Omental fat pad (tissue), 4 donors: ENCODE measurements at places on chromosomes 7 and 10. TPM values are rescaled to one million over a fixed set of nuclear protein-coding genes. Genes with fewer than 3 reads are reported as not detected.
A peak's percentile ranks its signal among the peaks of the same experiment; 100 is the strongest.

DNA sequence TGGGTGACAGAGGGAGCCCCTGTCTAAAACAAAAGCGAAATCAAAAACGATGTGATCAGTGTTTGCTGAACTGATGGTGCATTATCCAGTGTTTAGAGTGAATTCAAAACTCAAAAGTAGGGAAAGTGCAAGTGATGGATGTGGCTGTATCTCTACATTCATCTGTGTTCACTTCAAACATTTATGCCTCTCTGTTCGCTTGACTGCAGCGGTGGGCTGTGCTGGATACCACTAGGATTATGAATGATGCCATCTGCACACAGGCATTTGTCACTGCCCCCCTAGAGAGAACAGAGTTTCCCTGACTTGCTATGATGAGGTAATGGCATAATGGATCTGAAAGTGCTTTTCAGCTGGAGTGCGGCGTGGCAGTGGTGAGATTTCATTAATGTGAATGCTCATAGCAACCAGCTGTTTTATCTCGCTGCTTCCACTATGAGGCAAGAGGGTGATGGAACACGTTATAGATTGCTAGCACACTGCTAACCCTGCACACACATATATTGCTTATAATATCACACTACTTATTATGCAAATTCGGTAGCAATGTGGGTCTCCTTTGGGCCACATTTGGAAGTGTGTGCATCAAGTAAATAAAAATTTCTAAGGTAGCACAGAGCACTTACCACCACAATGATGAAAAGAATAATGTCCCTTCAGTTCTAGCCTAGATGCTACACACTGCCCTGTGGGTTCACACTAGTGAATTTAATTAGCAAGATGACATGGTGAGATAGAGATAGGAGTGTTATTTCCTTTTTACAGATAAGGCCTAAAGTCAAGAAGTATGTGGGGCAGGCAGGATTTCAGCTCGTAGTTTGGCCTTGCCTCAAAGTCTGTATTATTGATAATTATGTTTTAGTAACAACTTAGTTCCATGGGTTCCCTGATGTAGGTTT is 164.7 kb downstream of the CAMK1D start:
- DNase-seq = no peak

- no peak for DNase-seq
Observed at GRCh38 chr10:6416892-6417512, 163.1 kb downstream of the PRKCQ start.

DNA sequence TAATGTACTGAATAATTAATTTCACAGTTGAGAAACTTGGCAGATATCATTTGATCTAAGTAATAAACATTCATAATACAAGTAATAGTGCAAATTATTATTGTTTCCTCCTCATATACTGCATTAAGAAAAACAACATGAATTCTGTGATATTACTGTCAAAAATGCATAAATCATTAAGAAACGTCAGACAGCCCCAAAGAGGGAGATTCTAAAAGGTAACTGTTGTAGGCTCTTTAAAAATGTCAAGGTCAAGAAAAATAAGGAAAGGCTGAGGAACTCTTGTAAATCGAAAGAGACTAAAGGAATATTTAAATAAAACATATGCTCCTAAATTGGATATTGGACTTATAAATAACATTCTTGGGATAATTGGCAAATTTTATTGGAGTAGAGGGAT is 67.9 kb downstream of the CABCOCO1 start:
- DNase-seq = no peak

DNA sequence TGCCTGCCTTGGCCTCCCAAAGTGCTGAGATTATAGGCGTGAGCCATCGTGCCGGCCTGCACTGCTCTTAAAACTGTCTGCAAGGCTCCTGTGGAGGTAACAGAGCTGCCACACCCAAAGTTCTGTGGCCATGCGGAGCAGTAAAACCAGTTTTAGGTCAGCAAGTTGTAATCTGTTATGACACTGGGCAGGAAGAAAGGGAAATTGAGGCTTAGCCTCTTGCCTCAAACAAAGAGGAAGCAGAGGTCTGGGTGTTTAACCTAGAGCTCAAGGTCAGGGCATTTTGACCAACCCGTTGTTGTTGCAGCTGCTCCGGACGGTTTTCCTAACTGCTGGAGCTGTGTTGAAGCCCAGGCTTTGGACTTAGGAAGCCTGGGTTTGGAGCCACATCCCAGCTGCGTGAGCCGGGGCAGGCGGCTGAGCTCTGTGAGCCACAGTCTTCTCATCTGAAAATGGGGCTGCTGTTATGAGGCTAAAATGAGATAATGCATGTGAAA is 7.4 kb upstream of the RRP12 start:
- no peak for DNase-seq

Gene CAV2
- 204 TPM for total RNA-seq

DNA sequence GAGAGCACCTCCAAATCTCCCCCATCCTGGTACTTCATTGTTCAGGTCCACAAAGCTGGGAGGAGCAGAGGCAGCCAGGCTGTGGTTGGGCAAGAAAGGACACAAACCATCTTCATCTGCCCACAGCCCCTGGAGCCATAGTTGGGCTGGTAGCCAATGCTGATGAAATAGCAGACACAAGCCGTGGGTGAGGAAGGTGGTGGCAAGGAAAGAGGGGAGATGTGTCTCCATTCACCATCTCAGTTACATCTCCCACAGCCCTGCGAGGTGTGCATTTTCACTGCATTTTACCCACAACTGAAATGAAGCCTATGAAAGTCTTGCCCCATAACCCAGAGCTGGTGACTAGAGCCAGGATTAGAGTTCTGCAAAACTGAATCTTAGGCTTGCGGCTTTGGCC is 35.0 kb downstream of the PIK3AP1 start:
- no peak for DNase-seq

GRCh38 chr10:115023715-115024114 is 69.5 kb upstream of the ATRNL1 start:
- no peak for DNase-seq

DNA sequence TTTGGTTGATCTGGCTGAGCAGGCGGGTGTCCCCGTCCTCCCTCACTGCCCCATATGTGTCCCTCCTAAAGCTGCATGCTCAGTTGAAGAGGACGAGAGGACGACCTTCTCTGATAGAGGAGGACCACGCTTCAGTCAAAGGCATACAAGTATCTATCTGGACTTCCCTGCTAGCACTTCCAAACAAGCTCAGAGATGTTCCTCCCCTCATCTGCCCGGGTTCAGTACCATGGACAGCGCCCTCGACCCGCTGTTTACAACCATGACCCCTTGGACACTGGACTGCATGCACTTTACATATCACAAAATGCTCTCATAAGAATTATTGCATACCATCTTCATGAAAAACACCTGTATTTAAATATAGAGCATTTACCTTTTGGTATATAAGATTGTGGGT is 26.9 kb upstream of the TRIM56 start:
- peak; percentile 64 for DNase-seq

DNA sequence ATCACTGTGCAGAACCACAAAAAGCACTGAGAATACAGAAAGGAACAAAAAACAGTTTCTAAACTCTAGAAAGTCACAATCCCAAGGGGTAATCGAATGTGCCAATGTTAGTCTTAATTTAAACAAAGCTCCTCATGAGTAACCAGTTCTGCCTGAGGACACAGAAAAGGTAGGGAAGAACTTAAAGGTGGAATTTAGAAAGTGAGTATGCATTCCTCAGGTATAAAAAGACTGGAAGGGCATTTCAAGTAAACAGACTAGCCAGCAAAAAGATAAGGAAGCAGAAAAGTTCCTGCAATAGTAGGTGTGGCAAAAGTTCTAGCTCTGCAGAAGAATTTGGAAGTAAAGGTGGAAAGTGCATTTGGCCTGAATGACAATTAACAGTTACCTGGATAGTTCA is 84.6 kb upstream of the DLX6 start:
- DNase-seq = no peak

- no peak for DNase-seq
Observed at GRCh38 chr10:126259760-126260479, 128.4 kb downstream of the ADAM12 start.

- DNase-seq = no peak
Observed at GRCh38 chr7:142883145-142883544, 2.4 kb downstream of the TRPV6 start.

DNA sequence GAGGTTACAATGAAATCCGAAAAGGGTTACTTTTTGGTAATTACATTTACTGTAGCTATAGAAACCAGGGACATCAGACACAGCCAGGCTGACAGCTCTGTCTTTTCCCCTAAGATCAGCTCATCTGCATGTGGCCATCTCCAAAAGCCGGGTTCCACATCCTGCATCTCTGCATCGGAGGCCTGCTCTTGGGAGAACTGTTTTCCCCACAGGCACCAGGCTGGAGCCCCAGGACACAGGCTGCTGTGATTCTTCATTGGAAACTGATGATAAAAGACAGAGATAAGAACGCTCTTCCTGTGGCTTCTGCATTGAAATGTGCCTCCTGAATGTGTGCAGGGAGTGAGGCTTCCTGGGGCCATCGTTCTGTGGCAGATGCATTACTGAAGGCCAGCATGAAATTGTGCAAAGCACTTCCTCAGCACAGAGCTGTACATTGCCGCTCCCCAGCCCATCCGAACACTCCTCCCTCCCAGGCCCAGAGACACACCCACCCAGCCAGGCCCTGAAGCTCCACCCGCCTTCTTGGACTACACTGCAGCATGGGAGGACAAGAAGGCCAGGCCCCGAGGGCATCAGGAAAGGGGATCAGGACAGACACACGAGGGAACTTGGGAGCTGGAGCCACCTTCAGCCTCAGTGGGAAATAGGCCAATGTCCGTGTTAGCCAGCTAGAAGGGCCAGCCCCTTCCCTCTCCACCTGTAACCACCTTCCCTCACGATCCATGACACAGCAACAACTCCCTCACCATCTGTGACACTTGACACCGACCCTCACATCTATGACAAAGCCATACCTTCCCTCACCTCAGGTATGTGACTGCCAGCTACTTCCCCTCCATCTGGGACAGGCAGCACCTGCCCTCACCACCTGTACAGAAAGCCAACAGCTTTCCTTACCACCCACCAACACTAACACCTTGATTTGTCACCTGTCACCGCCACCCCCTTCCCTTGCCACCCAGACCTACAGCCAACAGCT is 113.2 kb downstream of the GRID1 start:
- DNase-seq = no peak

DNA sequence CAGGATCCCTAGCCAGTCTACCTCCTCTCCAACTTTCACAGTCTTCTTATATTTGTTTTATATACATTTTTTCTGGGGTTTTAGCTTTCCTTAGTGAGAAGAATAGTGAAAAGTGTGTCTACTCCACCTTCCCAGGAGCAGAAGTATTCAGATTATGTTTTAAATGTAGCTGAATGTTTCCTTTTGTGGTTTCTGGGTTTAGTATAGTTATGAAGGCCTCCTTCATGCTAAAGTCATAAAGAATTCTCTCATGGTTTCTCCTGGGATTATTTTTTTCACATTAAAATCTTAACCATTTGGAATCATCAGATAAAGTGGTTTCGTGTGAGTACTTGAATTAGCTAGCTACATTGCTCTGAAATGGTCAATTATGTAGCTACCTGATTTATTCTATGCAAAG is 50.9 kb downstream of the ANKMY2 start:
- no peak for DNase-seq

DNA sequence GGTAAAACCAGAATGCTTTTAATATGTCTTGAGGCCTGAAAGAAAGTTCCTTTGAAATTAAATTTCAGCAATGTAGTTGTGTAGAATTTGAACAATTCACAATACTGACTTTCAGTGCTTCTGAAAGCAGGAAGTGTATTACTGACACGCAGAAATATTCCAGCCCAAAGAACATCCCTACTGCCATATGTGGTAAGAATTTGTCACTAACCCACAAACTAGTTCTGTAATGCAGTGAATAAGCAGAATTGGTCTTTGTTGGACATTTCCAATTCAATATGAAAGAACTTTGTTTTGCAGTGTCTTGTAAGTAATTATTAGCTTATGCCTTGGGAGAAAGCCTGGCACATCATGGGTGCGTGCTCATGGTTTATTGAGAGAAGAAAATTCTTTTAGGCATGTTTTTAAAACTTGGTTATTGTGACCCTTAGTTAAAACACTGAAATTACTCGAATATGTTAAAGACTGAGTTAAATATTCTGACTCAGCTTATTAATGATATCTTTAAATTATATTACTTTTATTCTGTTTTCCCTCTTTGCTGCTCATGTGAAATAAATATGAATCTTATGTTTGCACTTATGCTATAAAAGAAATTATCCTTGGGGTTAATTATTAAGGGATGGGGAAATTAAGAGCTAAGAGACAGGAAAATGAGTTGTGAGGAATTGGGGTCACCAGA is 33.4 kb downstream of the PTPN12 start:
- no peak for DNase-seq

DNA sequence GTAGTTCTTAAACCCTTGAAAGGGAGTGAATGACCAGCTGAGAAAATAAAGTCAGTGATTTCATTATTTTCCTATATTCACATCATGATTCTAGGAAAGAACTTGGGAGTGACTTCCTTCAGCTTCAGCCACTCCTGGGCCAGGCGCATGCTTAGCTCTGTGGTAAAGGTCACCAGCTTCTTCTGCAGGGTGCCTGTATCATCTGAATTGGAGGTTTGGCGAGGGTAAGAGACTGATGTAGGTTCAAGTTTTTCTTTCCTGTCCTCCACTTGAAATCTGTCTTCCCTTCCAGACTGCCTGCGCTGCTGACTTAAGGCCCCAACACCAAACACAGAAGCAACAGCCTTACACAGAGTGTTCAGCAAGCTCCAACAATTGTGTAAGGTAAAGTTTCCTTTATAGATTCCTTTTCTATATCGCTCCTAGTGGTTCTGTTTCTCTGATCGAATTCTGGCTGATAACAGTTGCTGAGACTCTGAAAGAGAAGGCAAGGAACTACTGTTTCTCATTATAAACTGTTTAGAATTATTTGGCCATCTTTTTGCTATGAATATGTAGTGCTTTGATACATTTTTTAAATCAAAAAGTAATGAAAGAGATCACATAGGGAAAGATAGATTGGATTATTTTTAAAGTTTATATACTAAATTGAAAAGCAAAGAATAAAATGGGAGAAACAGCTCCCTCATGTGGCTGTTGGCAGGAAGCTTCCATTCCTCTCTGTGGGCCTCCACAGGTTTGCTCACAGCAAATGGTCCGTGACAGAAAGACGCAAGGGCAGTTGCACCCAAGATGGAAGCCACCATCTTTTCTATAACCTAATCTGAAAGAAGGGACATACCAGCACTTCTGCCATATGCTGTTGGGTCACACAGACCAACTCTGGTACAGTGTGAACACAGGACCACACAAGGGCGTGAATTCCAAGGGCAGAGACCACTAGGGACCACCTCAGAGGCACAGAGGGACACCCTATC is 14.0 kb downstream of the GATAD1 start:
- no peak for DNase-seq

DNA sequence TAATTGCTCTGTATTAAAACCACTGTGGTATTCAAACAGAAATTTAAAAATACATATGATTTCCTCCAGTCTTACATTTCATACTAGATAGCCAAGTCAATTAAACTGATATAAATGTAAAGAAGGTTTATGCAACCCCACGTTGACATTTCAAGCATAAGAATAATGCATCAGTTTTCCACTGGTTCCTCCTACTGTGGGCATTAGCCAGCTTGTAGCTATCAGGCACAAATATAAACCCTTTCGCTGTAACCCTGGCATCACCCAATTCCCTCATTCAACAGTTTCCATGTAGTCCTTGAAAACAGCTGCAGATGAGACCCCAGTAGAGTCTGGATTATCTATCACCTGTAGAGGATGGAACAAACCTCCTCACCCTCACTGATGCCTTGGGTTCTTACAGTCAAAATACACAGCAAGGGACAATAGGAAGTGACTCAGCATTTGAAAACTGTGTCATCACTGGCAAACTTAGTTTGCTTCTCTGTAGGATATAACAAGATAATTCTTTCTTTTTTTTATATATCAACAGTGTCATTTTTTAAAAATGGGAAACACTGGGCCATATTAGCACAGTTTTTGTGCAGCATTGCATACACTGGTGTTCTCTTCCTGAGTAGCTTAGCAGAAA is 113.0 kb downstream of the PDE1C start:
- no peak for DNase-seq

GRCh38 chr7:101532400-101533102 is 96.5 kb downstream of the MYL10 start:
- no peak for DNase-seq

Gene CLCN1
- total RNA-seq = 0.79 TPM
